ENCODE measurements at places on chromosomes 11 and 22. TPM values are rescaled to one million over a fixed set of nuclear protein-coding genes. Genes with fewer than 3 reads are reported as not detected.

The HOATZ gene
- total RNA-seq, result not detected

The WT1 gene
- total RNA-seq, result not detected

The NELL1 gene
- not detected for total RNA-seq

DNA sequence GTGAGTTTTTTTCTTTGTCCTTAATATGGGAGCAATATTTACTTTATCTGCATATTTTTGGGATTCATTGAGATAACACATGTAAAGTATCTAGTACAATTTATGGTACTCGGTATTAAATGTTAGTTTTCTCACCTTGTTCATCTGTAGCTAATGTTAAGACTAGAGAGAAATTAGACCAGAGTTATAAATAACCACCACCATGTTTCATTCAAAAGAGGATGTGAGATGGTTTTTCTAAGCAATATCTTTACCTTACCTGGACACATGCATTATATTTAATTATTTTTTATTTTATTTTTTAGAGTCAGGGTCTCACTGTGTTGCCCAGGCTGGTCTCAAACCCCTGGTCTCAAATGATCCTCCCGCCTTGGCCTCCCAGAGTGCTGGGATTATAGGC lies 18.4 kb downstream of the ARHGAP42 start:
- H3K4me1 ChIP-seq, result no peaks in the 10 kb centered on the region
- no peaks in the 10 kb centered on the region for H3K36me3 ChIP-seq
- no peak overlapping the region for H3K4me3 ChIP-seq
- no peak for DNase-seq

DNA sequence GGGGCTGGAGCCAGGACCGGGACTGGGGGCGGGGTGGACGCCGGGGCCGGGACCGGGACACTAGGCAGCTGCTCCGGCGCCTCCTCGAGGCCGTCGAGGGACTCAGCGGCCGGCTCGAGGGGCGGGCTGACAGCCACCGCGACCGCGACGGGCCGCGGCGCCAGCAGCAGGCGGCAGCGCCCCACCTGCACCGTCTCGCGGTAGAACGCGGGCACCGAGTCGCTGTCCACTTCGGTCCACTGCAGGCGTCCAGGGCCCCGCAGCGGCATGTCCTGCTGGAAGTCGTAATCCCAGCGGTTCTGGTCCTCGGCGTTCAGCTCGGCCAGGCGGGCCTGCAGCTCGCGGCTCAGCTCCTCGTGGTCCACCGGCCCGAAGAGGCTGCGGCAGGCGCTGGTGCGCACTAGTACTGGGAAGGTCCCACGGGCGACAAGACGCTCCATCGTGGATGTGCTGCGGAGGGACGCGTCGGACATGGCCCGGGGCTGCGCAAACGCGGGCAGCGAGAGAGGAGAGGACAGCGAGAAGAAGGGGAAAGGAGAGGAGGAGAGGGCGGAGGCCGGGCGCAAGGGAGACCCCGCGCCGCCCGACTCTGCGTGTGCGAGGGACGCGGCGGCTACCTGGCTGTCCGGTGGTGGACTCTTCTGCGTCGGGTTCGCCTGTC lies 428 bp downstream of the CDKN1C start:
- H3K27me3 ChIP-seq, result no peaks in the 10 kb centered on the region
- H3K27ac ChIP-seq, result no peak overlapping the region
- H3K4me3 ChIP-seq, result peak overlapping the region; percentile 78
- peaks cover 42% of the 10 kb centered on the region for H3K4me1 ChIP-seq
- DNase-seq, result no peak

The OR51B4 gene
- not detected for total RNA-seq

Measured in T-cell (primary cell).